ENCODE measurements at places on chromosomes 6 and 20. TPM values are rescaled to one million over a fixed set of nuclear protein-coding genes. Genes with fewer than 3 reads are reported as not detected.

GRCh38 chr6:35445691-35446090 lies 6.4 kb upstream of the FANCE start:
- DNase-seq: no peak

ZC2HC1B gene
- total RNA-seq: not detected

DNA sequence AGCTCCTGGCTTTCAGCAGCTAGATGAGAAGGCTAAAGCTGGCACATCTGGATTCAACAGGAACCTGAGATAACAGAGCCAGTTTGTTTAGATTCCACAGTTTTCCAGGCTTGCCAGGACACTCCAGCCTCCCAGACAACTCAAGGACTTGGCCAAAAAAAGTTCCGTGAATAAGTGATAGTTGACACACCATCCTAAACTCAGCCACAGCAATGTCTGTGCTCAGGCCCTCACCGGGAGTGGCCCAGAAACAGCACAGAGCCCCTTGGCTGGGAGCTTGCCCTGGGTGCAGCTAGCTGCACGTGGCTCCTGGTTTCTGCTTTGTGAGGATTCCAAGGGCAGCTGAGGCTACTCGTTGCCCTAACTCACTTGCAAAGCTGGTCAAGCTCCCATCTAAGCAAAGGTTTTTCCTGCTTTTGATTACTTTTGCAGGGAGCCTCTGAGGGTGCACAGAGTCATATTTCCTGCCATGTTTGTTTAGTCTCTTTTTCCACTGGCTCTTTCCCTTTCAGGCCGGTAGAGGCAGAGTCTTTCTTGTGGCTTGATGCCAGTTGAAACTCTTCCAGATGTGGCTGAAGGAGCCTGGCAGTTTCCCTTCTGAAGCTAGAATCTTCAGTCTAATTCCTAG lies 118.3 kb upstream of the ECI2 start:
- peak; percentile 39 for DNase-seq

- no peak for DNase-seq
Observed at GRCh38 chr6:108168501-108169463, 3.0 kb downstream of the NR2E1 start.

- DNase-seq: no peak
Observed at GRCh38 chr6:100899202-100899601, 18.1 kb upstream of the ASCC3 start.

Data from colonic mucosa (tissue), 4 donors.